ENCODE measurements at places on chromosomes 5 and 9. TPM values are rescaled to one million over a fixed set of nuclear protein-coding genes. Genes with fewer than 3 reads are reported as not detected.

TAF11L7 gene
- total RNA-seq = not detected

PCDHA5 gene
- not detected for total RNA-seq

STC2 gene
- total RNA-seq = 61.9 TPM

ITK gene
- total RNA-seq = not detected

NR4A3 gene
- under 0.01 TPM for total RNA-seq

LIFR gene
- total RNA-seq = 51.5 TPM

SPATA31A3 gene
- not detected for total RNA-seq

TMEM171 gene
- total RNA-seq = 12.3 TPM

ANKRD55 gene
- 0.46 TPM for total RNA-seq

FOXD4L6 gene
- not detected for total RNA-seq

IL4 gene
- total RNA-seq = not detected

HBEGF gene
- total RNA-seq = 13.4 TPM

FYB1 gene
- total RNA-seq = not detected

MED27 gene
- total RNA-seq = 14.9 TPM

PPP2R2B gene
- under 0.01 TPM for total RNA-seq

MAP3K1 gene
- total RNA-seq = 8.8 TPM

PCDHGB4 gene
- 10.1 TPM for total RNA-seq

RASGRF2 gene
- 15.3 TPM for total RNA-seq

GABRA1 gene
- not detected for total RNA-seq

TNIP1 gene
- 67.8 TPM for total RNA-seq

SPACA9 gene
- total RNA-seq = 1.6 TPM

SPATA31C2 gene
- total RNA-seq = not detected

KCNN2 gene
- not detected for total RNA-seq

LIX1 gene
- total RNA-seq = not detected

OR1J2 gene
- total RNA-seq = not detected

TXNDC8 gene
- not detected for total RNA-seq

HIGD2A gene
- total RNA-seq = 24.4 TPM

NIPAL4 gene
- not detected for total RNA-seq

OCLN gene
- 29.0 TPM for total RNA-seq

PCDHGB3 gene
- 0.46 TPM for total RNA-seq
